ENCODE measurements at places on chromosomes 2 and 18.

DNA sequence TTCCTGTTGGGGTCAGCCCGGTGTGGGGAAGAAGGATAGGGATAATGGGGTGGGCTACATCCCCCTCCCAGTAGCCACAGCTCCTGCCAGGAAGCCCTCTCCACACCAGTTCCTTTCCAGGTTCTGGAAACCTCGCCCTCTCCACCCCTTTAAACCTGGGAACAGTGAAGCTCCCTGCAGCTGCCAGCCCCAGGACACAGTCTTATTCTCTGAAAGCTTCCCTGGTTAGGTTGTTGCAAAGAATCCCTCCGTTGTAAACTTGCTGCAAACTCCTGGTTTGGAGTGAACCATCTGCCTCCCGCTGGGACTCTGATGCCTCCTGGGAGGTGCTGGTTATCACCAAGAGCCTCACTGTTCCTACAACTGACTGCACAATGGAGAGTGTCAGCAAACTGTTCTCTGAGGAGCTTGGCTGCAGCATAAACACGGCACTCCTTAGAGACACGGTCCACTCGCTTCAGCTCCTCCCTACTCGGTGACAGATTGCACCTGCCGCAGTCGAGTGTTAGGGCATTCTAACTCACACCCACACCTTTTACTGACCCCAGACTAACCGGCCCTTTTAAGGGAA is 261.8 kb upstream of the RAB6C start:
- no peak for DNase-seq

DNA sequence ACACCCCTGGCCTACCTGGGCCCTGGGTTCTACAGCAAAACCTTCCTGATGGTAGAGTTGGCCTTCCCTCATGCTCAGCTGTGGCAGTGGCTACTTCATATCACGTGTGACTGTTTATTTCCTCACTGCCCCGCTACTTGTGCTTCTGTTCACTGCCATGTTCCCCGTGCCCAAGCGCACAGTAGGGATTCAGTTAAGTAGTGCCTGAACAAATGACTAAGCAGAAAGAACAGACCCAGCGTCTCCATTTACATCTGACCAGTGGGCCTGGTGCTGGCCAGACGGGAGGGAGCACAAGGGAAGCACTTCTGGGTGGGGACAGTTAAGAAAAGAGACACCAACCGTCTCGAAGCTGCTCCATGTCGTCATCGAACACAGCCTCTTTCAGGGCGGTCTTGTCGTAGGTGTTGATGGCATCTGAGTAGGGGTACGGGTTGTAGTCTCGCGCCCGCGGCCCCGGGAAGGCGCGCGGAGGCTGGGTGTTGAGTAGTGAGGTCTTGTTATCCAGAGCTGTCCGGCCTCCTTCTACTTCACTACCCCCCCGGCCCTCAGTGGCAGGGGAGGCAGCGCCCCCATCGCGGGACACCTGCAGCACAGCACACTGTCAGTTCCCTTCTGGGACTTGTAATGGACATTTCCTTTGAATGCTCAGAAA is 82.4 kb upstream of the TFCP2L1 start:
- no peak for DNase-seq

DNA sequence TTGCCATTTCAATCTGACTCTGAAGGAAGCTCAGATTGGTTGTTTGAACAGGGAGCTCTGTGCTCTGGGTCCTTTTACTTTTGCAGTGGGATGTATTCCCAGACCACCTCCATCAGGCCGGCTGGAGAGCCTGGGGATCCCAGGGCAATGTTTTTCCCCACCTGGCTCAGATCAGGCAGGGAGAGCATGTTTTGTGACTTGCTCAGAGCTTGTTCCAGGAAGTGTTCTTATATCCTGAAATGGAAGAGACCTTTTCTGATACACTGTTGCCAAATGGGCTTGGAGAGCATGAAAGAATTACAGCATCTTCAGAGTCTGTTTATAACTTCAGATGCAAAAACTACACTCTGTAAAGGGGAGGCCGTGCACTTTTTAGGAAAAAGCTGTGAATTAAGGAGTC is 56.0 kb downstream of the LIPG start:
- no peak for DNase-seq

GRCh38 chr18:71832946-71833617 is 711.1 kb downstream of the CBLN2 start:
- DNase-seq, result no peak

GRCh38 chr2:133462811-133463210 is 105.5 kb downstream of the NCKAP5 start:
- no peak for DNase-seq

DNA sequence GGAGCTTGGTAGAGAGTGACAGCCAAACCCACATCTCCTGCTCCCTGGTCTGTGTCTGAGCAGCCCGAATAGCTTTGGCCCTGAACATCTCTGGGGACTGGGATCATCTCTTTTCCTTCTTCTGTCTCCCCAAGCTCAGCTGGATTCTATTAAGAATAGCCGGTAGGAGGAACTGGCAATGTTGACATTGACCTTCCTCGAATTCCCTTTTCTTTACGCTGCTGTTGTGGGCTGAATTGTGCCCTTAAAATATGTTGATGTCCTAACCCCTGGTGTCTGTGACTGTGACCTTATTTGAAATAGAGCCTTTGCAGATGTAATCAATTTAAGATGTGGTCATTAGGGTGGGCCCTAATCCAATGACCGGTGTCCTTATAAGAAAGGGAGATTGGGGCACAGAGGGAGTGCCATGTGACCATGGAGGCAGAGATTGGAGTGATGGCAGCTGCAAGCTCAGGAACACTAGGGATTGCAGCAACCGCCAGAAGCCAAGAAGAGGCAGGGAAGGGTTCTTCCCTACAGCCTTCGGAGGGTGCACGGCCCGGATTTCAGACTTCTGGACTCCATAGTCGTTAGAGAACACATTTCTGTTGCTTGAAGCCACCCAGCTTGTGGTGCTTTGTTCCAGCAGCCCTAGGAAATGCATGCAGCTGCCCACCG is 5.8 kb upstream of the SFTPB start:
- DNase-seq, result no peak

- no peak for DNase-seq
Measured at GRCh38 chr2:153532140-153532539, 53.6 kb upstream of the RPRM start.

DNA sequence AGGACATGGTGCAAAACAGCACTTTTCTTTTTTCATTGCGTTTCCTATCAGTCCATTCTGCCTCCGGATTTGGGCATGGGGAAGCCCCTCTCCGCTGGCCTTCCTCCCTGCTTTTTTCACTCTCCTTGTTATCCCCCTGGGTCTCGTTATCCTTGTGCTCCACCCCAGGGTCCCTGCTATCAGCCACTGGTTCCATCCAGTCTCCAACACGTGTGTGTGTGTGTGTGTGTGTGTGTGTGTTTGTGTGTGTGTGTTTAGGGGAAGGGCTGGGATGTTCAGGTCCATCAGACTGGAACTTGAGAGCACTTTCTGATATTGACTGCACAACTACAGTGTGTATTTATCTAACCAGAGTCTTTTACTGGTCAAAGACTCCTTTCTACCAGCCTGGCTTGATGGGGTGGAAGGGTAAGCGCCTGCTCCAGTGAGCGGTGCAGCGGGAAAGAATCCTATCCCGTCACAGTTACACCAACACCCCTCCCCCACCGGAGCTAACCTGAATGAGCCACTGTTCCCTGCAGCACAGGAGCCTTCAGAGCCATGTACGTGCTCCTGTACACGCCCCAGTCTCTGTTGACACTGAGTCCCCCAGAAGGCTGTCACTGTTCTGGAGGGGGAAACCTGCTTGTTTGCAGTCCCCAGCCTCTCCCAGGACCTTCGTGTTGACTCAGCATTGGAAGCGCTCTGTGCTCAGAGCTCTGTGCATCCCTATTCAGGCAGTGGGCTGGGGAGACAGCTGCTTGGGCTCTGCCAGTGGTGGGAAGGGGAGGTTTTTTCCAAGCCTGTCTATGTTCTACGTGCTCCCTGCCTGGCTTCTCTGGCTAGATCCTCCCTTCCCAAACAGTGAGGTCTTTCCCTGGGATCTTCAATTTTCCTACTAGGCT is 4.6 kb downstream of the INHA start:
- DNase-seq, result no peak

DNA sequence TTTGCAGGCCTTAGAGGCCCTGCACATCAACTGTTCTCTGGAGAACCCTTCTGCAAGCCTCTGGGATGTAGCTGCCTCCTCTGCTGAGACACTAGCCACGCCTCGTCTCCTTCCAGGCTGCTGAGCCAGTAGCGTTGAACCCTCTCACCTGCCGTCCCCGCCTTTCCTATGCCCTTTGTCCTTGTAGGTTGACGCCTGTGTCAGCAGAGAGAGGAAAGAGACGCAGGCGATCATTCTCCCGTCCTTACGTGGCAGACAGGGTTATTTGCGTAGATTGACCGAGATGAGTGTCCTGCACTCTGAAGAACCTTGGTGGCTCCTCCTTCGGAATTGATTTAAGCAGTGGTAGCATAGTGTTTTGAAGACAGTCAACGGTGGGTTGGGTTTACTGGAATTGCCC is 27.8 kb downstream of the ID2 start:
- no peak for DNase-seq

DNA sequence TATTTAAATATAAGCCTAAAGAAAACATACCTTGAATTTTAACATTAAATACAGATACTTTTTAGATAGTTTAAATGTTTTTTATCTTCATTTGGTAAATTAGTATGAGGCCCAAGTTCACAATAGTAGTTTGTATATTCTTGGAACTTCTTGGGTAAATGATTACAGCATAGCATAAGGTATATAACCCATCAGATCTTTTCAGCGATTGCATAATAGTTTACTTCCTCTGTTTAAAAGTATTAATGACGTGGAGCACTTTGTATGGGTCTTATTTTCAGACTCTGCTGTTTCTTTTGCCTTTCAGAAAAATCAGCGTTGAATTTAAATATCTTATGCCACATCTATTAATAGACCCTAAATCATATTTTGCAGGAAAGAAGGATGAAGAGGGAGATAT is 60.2 kb downstream of the CHRNA1 start:
- DNase-seq, result no peak

GRCh38 chr18:78528411-78529258 is 451.0 kb upstream of the SALL3 start:
- no peak for DNase-seq

DNA sequence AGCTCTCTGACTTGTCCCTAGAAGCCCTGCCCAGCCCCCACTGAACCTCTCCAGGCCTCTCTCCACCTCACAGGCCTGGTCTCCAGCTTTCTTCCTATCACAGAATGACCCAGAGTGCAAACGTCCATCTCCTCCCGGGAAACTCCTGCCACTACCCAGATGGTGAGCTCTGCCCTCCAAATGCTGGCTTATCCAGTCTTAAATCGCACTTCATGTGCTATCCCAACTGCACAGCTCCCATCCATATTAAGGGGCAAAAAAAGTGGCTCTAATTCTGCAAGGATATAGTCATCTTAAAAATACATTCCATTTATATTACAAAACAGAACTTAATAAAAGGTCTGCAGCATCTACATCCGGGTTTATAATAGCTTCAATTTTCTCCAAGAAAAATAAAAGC is 70.8 kb upstream of the CDC42EP3 start:
- DNase-seq, result no peak

DNA sequence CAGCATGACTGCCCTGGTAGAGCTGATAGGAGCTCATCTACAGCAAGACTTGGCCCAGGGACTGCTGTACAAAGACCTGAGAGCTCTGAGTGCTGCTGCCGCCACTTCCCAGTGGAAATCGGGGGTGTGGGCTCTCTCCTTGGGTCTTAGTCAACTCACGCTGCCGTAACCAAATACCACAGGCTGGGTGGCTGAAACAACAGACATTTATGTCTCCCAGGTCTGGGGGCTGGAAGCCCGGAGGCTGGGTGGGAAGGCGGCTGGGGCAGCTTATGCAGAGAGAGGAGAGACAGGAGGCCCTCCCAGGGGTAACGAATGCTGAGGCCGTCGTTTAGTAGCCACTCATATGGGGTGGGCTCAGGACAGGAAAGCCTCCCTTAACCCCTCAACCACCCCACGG is 15.4 kb upstream of the MAL start:
- no peak for DNase-seq

GRCh38 chr2:32805104-32806095 is 141.4 kb upstream of the LTBP1 start:
- no peak for DNase-seq
